ENCODE measurements at places on chromosomes 6 and 20.

GRCh38 chr6:122482750-122483080 is 11.1 kb upstream of the SERINC1 start:
- no peaks in the 10 kb centered on the region for H3K4me1 ChIP-seq
- no peaks in the 10 kb centered on the region for H3K36me3 ChIP-seq
- DNase-seq, result no peak
- no peaks in the 10 kb centered on the region for H3K27me3 ChIP-seq
- H3K4me3 ChIP-seq, result peak overlapping the region; percentile 27
- no peak overlapping the region for H3K27ac ChIP-seq

DNA sequence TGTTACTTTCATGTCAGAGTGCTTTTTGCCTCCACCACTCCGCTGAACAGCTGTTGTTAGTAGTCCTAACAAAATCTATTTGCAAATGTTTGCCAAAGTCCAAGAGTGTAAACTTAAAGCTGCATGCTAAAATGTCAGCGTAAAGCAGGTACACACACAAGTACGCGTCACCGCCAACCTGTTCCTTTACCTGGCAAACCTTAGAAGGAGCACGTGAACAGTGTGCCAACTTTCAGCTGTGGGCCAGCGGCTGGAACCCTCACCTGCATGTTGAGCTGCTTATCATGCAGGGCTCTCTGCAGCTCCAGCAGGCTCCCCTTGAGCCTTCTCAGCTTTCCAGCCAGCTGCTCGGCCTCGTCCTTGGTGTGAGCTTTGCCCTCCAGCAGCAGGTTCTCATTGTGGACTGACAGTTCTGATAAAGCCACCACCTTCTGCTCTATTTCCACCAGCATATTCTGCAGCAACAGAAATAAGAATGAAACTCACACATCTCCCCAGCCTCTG is 359.3 kb downstream of the SYNE1 start:
- no peaks in the 10 kb centered on the region for H3K27me3 ChIP-seq
- no peaks in the 10 kb centered on the region for H3K4me1 ChIP-seq
- no peak overlapping the region for H3K27ac ChIP-seq
- no peak for DNase-seq
- H3K4me3 ChIP-seq, result no peak overlapping the region
- H3K36me3 ChIP-seq, result peaks cover 4% of the 10 kb centered on the region

GRCh38 chr20:54382419-54382818 is 93.0 kb upstream of the DOK5 start:
- peaks cover 8% of the 10 kb centered on the region for H3K4me1 ChIP-seq
- H3K36me3 ChIP-seq, result no peaks in the 10 kb centered on the region
- no peak overlapping the region for H3K27ac ChIP-seq
- H3K27me3 ChIP-seq, result no peaks in the 10 kb centered on the region
- no peak overlapping the region for H3K4me3 ChIP-seq

DNA sequence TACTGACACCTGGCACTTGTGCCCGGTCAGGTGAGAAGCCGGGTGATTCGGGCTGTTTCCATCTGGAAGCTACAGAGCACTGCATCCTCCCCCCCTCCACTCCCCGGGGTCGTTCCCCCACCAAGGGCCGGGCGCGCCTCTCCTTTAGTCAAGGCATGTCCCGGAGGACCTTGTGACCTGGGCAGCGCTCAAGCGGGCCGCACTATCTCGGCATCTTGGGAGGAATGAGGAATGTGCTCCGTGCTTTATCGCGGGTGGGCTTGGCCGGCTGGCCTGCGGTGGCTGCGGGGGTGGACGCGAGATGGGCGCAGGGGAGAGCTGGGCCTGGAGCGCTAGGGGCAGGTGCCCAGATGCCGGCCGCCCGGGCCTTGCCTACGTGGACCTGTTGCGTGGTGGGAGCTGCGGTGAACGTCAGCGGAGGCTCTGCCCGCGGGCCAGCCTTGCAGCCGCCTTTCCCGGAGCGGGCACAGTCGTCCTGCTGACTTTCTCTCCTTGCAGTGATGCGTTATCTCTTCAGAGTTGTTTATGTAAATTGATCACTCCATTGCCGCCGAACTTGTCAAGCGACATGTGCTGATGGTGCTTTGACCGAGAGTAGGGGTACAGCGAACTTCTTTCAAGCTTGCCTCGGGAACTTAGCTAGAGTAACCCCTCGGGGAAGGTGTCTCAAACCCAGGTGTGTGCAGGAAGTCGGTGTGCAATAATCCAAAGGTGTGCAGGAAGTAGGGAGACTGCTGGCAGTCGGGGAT is 1.1 kb downstream of the LRRC1 start:
- no peak overlapping the region for H3K27ac ChIP-seq
- H3K4me3 ChIP-seq, result peak overlapping the region; percentile 81
- DNase-seq, result peak; percentile 40
- peaks cover 3% of the 10 kb centered on the region for H3K4me1 ChIP-seq

DNA sequence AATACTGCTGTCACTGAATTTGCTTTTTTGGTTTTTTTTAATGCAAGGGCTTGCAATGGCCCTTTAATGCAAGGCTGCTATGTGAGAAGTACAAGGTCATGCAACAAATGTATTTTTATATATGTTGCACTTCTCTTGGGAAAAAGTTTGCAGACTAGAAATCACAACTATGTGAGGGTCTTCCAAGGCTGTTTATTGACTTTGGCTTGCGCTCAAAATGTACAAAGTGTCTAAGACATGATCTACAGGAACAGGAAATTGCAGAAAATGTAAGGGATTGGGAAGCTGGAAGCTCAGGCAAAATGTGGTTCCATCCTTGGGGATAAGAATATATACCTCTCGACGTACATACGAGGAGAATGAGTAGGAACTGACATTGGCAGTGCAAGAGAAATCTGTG is 92.2 kb upstream of the F13A1 start:
- no peaks in the 10 kb centered on the region for H3K4me1 ChIP-seq
- H3K27ac ChIP-seq, result no peak overlapping the region
- H3K4me3 ChIP-seq, result no peak overlapping the region
- H3K27me3 ChIP-seq, result no peaks in the 10 kb centered on the region

- H3K27ac ChIP-seq, result no peak overlapping the region
- no peaks in the 10 kb centered on the region for H3K36me3 ChIP-seq
- no peak for DNase-seq
- no peaks in the 10 kb centered on the region for H3K27me3 ChIP-seq
- H3K4me1 ChIP-seq, result peaks cover 11% of the 10 kb centered on the region
Measured at GRCh38 chr6:156774863-156775405, 2.2 kb upstream of the ARID1B start.

DNA sequence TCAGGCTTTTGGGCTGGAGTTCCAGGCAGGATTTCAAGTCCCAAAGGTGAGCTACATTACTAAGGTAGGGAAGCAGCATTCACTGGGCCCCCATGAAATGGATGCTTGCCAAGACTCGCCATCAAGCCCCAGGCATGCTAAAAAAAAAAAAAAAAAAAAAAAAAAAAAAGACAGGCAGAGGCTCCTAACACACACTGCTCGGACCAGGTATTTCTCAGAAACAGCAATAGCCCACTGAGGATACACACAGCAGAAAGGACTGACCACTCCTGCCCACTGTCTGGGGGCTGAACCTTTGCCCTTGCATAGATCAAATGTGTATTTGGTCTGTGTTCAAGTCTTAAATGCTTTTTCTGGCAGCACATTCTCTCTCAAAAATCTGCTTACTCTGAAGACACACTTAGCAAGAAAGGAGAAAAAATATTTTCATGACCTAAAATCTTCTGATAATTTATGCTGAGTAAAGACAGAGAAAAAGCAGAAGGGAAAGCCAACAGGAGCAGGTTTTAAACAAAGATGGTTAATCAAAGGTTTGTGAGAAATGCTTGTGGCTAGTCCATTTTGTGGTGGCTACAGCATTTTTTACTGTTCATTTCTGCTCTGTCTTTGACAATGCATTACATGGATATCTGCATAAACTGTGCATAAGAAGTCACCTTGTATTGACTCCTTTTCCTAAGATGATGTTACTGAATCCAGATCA is 37.9 kb upstream of the BEND6 start:
- no peaks in the 10 kb centered on the region for H3K36me3 ChIP-seq
- no peaks in the 10 kb centered on the region for H3K27me3 ChIP-seq
- DNase-seq, result no peak
- H3K4me1 ChIP-seq, result no peaks in the 10 kb centered on the region
- H3K27ac ChIP-seq, result no peak overlapping the region

- no peaks in the 10 kb centered on the region for H3K27me3 ChIP-seq
- H3K4me3 ChIP-seq, result peak overlapping the region; percentile 30
- no peaks in the 10 kb centered on the region for H3K36me3 ChIP-seq
- no peak overlapping the region for H3K27ac ChIP-seq
Measured at GRCh38 chr6:116392132-116393013, 21.6 kb downstream of the DSE start.

GRCh38 chr6:24931718-24932691 is 3.8 kb downstream of the RIPOR2 start:
- peaks cover 13% of the 10 kb centered on the region for H3K4me1 ChIP-seq
- H3K36me3 ChIP-seq, result no peaks in the 10 kb centered on the region
- no peak for DNase-seq
- no peak overlapping the region for H3K27ac ChIP-seq
- H3K4me3 ChIP-seq, result no peak overlapping the region

DNA sequence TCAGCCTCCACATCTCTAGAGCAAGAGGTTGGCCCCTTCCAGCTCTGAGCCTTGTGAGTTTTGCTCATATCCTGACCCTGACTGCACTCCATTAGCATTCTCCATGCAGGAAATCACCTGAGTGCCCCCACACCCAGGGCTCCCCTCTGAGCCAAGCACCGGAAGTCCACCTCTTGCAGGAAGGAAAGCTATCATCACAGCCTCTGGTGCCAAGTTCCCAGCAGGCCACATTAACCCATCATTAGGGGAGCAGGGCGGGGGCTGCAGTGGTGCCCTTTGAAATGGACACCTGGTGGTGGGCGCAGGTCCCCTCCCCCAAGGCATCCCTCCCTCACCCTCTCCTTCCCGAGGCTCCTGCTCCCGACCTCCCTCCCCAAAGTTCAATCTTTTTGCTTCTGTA is 16.1 kb downstream of the GRM4 start:
- peaks cover 3% of the 10 kb centered on the region for H3K4me1 ChIP-seq
- H3K27me3 ChIP-seq, result peaks cover 8% of the 10 kb centered on the region
- H3K36me3 ChIP-seq, result no peaks in the 10 kb centered on the region
- H3K4me3 ChIP-seq, result no peak overlapping the region
- H3K27ac ChIP-seq, result no peak overlapping the region

DNA sequence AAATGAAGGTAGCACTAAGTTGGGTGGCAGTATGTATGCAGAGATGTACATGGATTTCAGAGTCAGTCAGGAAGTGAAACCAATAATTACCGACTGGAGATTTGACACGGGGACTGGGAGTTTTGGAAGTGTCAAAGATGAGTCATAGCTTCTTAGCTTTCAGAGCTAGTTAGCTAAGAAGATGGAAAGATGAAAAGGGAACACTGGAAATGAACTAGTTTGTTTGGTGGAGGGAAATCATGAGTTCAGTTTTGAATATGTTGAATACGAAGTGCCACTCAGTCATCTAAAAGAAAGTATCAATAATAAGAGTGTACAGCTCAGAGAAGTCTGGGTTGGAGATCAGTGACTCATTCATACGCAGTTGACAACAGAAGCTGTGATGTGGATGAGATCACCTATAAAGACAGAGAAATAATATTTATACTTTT is 7.5 kb downstream of the ESF1 start:
- peaks cover 16% of the 10 kb centered on the region for H3K36me3 ChIP-seq
- no peaks in the 10 kb centered on the region for H3K4me1 ChIP-seq
- no peak for DNase-seq
- H3K27ac ChIP-seq, result no peak overlapping the region
- no peak overlapping the region for H3K4me3 ChIP-seq
- H3K27me3 ChIP-seq, result no peaks in the 10 kb centered on the region

Data from neuronal stem cell (in vitro differentiated cells).